GM12891 (cell line): ENCODE measurements at places on chromosomes 7 and 10.

DNA sequence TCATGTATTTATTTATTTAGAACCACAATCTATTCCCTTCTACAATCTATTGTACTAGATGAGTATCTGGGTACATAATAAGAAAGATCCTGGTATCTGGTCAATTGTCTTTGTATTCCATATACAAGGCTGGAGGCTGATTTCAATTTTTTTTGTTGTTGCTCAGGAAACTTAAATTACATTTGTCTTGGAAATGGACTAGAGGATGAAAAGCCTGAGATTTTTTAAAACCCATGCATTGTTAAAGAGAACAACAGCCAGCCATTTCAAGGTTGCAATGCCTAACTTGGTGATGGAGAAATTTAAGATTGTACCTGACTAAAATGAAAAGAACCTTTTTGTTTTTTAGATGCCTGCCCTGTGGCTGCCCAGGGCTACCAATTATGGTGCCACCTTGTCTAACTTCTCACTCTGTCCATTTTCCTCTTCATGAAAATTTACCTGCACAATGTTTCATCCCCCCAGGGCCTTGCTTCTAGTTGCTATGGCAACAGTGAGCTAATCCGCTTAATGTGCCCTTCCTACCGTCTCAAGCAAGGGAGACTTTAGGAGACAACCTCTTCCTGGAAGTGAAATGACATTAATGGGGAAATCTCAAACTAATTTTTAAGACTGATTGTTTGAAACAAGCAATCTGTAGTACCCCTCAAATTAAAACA, 203.7 kb upstream of the PHYHIPL start:
- DNase-seq = no peak

GRCh38 chr10:94963901-94964300, 25.4 kb downstream of the CYP2C9 start:
- no peak for DNase-seq

DNA sequence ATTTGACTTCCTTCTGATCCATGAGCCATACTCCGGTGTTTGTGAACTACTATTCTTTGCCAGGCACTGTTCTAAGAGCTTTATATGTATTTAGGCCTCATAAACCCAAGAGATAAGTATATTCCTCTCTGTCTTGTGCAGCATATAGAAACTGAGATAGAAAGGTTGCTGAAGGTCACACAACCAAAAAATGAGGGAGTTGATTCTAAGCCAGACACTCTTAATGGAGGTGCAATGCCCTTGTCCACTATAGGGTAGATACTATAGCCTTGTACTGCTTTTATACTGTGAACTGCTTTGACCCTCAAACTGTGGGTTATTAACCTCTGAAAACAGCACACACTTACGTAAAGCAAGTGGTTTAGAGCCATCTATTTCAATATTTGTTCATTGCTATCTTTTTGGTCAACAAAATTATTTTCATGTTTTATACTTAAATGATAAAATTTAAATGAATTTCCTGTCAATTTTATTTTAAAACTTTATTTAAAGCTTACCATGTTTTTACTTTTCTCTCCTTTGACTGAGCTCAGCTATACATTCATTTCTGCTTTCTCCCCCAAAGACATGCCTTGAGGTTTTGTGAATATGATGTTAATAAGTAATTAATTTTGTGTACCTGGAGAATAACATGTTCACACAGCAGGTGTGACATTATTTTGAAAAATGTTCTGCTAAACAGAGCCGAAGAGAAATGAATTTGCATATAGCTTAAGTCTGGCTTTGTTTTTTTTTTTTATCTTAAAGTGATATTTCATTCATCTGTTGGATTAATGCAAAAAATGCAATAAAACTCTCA, 687.3 kb downstream of the DNAJB9 start:
- DNase-seq = no peak

DNA sequence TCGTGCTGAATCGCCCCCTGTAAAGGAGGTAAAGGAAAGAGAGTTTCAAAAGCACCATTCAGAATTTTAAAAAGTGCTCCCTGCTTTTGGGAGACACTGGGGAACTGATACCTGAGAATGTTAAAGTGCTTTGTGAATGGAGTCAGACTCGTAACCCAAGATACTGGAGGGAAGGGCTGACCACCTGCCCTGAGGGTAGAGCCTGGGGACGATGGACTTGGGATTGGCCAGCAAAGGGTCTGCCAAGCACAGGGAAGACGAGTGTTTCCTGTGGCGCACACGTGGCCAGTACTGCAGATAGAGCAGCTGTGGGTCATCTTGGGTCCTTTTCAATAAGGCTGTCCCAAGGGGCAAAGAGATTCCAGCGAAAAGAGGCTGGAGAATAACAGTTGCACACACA, 1284.1 kb upstream of the AUTS2 start:
- DNase-seq = no peak

- no peak for DNase-seq
Observed at GRCh38 chr10:34644224-34644623, 170.9 kb downstream of the PARD3 start.
